Stimulated activated CD8-positive, alpha-beta memory T cell treated with anti-CD3 and anti-CD28 coated beads, Interleukin-15, amount 100 ng/mL, for 48 hours (primary cell): ENCODE measurements at places on chromosomes 5 and 9.

- DNase-seq: no peak
Observed at GRCh38 chr9:90127923-90128322, 514.7 kb downstream of the DIRAS2 start.

GRCh38 chr5:136054142-136055019 is 25.6 kb downstream of the TGFBI start:
- no peak for DNase-seq

GRCh38 chr5:97980291-97980690 is 793.2 kb upstream of the RGMB start:
- no peak for DNase-seq

GRCh38 chr5:84603568-84604185 is 219.0 kb upstream of the EDIL3 start:
- DNase-seq: no peak

GRCh38 chr5:173742432-173742816 is 126.0 kb upstream of the BOD1 start:
- no peak for DNase-seq

DNA sequence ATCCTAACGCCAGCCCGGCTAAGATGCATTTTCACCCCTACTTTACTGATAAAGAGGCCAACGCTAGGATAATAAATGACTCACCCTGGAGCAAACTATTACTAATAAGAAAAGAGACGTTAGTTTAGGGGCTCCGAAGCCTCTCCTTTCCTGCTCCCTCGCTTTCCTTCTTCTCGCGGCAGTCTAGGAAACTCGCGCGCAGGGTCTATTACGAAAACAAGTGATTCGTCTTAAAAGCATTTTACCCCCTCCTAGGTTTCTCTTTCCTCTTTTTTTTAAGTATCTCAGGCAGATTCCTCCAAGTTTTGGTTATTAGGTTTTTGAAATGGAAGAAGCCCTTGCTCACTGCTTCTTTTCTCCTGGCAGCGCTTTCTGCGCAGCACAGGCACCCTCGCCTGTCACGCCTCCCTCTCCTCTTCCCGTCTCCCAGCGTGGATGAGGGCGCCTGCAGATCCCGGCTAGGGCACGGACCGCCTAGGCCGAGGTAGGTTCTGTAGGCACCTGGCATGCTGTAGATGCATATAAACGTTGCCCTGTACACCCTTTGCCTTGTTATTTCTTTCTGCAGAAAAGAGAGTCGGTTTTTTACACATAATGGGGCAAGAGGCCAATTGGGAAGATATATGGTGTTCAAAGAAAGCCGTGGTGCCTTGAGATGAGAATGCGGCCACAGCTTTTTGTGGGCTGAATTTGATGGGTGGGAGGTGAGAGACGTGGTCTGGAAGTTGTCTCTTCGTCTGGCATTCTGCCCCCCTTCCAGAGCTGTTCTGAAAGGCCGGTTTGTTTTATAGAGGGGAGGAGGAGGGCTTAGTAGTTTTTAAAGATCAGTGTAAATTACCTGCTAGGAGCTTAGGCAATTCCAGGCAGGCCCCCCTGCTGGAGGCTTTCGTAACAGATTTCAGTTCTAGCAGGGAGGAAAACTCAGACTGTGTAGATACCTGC is 983 bp downstream of the GCNT1 start:
- DNase-seq: no peak

DNA sequence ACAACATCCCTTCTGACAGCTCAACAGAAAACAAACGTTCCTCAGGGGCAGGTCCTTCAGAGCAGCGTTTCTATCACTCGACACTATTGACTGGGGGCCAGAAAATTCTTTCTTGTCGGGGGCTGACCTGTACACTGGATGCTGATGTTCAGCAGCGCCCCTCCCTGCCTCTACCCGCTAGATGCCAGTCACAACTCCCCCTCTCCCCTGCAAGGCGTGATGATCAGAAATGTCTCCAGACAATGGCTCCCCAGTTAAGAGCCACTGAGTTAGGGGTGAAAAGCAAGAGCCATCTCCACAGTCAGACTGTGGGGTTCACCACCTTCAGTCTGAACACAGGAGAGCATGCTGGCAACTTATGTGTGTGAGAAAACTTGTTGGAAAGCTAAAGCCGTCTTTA is 39.8 kb downstream of the SERINC5 start:
- no peak for DNase-seq

- no peak for DNase-seq
Observed at GRCh38 chr5:17340379-17340778, 122.9 kb downstream of the BASP1 start.

DNA sequence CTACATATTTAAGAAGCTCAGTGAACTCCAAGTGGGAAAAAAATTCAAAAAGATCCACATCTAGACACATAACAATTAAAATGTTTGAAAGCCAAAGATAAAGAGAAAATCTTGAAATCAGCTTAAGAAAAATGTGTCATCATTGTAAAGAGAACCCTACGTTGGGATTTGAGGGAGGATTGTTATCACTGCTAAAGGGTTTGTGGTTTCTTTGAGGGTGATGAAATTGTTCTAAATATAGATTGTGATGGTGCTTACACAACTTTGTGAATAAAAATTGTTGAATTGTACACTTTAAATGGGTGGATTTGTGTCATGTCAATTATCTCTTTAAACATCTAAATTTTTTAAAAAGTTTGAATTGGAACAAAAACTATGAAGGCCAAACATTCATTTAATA is 92.2 kb upstream of the ADAMTS19 start:
- DNase-seq: no peak

GRCh38 chr5:83510260-83510659 is 38.7 kb downstream of the VCAN start:
- no peak for DNase-seq

- DNase-seq: peak; percentile 18
Observed at GRCh38 chr5:44809215-44809955, 638 bp downstream of the MRPS30 start.

DNA sequence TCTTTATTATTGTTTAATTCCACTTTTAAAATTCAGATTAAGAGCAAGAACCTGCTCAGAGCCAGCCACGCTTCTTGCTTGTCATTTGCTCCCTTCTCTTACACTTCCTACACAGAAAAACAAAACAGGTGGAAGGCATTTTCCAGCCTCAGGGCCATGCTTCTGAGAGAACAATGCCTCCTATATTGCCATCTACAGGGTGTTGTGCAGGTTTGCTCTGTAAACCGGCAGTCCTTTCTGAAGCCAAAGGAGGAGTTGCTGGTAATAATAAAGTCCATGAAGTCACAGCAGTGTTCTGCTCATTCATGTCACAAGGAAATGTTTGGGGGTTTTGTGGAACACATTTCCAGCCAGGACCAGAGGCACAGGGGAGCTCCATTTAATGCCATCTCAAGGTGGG is 16.1 kb upstream of the PRLR start:
- no peak for DNase-seq

DNA sequence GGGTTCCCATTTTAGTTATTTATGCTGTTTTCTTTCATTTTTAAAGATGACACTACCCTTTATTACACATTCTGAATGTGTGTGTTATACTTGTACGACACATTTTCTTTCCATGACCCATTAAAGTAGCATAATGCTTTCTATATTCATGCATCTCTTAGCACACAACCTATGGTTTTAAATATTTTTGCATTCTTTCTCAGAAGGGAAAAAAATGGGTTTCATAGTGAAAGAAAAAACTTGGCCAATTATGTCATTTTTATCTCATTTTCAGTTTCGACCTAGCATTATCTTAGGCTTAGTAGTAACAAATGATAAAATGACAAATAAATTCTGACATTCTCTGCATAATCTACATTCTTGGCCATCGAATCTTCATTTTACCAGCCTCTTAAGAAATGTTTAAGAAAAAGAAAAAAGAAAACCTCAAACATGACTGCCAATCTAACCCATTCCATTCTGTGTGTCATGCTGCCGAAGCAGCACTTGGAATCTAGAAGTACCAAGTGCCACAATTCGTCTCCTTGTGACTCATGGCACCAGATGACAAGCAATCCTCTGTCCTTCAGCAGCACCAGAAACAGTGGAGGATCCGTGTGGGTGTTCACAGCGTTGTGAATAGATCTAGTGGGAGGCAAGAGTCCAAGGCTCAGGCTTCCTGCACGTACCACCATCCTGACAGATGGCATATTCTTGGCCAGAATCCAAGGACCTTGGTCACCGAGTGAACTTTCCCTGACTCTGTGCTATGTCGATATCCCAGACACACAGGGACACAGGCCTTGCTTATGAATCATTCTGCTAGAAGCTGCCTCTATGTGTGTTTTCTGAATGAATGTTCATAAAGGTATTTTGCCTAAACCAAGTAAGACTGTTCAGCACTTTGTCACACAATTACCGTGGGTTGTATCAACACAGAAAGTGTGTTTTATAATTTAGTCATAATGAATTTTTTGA is 502.7 kb downstream of the NR2F1-AS1 start:
- DNase-seq: no peak

GRCh38 chr9:346111-346571 is 131.5 kb downstream of the DOCK8 start:
- DNase-seq: no peak

DNA sequence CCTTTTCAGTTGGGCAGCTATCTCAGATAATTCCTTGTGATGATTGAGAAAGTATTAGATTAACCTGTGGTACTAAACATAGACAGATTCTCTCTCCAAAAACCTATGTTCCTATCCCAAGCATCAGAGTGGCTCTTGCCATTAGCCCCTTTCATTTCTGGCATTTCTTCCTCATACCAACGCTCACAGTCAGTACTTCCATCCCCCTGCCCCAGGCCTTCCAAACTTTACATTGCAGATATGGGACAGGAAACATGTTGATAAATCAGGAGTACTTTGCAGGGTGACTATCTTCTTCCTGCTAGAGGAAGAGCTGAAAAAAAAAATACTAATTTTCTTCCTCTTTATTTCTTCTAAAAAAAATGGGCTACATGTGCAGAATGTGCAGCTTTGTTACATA is 442.6 kb upstream of the RGMB start:
- DNase-seq: no peak

DNA sequence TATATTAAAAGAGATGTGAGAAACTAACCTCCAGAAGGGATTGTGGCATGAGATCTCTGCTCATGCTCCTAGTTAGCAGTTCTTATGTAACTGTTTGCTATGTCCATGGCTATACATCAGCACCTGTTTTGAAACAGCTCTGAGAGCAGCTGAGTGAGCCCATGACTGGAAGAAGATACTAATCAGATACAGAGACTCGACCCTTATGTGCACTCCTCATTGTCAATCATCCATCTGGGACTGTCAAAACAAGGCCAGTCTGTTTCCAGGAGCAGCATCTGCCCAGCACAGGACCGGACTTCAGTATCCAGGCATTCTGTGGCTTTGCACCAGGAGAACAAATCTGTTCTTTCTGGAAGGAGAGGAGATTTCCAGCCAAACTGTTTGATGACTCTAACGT is 77.7 kb downstream of the EFNA5 start:
- no peak for DNase-seq

DNA sequence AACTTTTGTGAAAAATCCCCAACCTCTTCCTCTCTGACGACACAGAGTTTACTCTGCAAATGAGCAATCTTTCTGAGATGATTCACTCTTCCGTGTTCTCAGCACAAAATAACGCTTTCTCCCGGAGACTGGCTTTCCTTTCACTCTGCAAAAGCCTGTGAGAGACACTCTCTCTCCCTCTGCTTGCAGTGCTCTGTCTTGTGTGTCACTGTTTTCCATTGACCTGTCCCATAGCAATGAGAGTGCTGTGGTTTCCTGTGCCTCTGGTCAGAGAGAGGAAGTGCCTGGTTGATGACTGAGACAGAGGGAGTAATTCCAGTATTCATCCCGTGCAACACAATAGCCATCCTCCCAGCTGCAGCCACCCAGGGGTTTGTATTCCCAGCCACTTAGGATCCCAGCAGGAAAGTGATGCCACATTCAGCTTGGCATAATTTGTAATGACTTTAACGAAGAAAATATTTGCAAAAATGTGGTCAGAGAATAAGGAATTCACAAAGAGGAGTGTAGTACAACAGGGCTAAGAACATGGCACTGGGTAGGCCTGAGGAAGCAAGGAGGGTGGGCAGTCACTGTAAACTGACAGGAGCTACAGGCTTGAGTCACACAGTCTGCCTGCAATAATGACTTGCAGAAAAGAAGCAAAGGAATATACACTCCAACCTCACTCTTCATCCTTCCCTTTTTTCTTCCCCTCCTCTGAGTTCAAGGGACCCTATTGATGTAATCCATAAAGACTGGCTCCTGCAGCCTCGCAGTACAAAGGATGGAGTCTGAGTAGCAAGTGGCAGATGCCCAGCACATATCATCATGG is 463.5 kb upstream of the RGMB start:
- peak; percentile 1 for DNase-seq

GRCh38 chr9:27591093-27591492 is 17.8 kb upstream of the C9orf72 start:
- no peak for DNase-seq

DNA sequence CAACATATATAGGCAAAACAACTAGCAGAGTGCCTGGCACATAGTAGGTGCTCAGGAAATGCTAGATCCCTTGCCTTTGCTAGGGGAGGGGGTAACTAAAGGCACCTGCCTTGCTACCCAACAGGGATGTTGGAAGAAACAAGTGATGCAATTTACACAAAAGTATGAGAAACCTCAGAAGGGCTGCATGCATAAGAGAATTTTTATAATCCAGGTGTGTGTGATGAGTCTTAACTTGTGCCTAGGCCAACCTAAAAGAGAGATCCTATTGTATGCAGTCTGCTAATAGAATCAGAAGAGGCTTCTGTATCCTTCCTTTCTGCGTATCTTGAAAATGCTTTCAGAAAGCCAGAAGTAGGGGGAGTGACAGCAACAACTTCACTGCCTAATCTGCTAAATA is 135.9 kb downstream of the SLIT3 start:
- no peak for DNase-seq

DNA sequence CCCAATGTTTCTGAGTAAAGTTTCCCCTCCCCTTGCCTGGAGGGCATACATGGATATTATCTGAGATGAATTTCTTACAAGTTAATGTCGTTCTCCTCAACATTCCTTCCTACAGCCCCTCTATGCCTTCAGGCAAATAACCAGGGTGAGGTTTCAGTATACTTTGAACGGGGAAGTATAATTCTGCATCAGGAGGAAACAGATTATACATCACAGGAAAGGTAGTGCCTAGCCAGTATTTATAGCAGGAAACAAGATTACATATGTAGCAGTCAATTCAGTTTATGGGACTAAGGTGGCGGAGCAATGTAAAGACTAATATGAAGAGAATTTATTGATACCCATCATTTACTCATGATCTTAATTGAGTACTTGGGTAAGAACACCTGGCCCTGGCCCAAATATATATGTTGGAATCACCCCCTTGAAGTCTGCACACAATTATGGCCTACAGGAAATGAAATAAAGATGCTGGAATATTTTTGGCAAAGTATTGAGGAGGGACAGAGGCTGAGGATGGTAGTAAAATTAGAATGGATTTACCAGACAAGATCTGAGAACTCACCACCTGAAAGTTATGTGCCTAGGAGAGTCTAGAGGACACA is 661.1 kb downstream of the PTPRD start:
- DNase-seq: no peak

- DNase-seq: no peak
Observed at GRCh38 chr9:107712390-107712789, 222.8 kb upstream of the KLF4 start.

GRCh38 chr5:90689064-90689463 is 130.5 kb downstream of the ADGRV1 start:
- DNase-seq: no peak
